ENCODE measurements at places on chromosomes 4 and X.

DNA sequence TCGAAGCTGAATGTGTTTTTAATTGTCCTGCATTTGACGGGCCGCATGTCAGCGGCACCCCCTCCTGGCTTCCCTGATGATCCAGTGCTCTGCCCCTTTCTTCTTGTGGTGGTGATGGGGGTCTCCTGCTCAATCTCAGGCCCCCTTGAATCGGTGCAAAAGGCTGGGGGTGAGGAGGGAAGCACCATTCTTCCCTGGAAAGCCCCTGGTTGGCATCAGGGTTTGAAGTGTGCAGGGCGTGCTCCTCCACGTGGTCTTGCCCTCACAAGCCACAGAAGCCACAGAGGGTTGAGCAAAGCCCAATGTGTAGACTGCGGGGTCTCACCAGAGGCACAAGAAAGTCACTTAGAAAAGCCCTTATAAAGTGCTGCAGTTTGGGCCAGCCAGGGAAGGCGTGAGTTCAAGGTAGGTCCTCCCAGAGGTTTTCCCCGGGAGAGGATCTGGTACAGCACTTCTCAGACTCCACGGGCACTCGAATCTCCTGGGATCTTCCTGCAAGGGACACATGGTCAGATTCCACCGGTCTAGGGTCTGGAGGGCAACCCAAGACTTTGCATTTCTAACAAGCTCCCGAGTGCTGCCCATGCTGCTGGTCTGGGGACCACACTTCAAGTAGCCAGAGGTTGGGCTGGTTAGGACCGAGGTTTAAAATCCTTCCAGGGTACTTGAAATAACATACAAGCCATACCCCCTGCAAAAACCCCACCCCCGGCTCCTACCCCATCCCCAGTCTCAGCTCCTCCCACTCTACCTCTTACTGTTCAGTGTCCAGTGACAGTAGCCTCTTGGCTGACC lies 35.1 kb downstream of the PSAPL1 start:
- DNase-seq: no peak

- no peak for DNase-seq
Observed at GRCh38 chrX:413322-414201, 26.9 kb upstream of the PPP2R3B start.

- DNase-seq: no peak
Observed at GRCh38 chrX:153782313-153782712, 1.5 kb downstream of the SRPK3 start.

DNA sequence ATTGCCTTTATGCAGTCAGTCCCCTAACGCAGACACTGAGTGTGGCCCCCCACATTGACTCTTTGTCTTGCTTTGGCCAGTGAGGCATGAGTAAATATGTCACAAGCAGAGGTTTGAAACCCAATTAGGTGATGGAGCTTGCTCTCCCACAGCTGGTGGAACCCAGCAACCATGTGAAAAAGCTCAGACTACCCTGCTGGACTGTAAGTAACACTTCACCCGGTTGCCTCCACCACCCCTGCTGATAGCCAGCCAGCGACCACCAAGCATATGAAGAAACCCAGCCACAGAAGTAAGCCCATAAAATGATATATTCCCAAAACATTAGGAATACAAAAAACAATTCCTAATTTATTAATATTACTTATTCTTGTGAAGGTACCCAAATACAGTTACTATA lies 21.6 kb upstream of the PDCL2 start:
- DNase-seq: no peak

GRCh38 chr4:53583513-53583912 lies 7.8 kb downstream of the LNX1 start:
- no peak for DNase-seq

DNA sequence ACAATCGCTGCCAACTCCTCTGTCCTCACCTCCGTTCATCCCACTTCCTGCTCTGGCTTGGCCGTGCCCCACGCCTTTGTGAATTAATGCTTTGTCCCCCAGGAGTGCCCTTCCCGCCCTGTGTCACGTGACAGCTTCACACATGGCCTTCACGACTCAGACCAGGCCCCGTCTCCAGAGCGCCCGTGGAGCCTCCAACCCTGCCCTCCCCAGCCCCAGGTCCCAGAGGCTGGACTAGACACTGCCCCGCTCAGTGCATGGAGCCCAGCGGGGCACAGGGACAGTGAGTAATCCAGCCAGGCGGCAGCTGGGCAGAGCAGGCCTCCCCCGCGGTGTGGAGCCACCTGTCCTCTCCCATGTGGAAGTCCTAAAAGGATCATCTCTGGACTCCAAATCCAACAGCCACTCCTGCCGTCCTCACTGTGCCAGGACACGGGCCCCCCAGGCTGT lies 7.4 kb downstream of the ADRA2C start:
- DNase-seq: no peak

DNA sequence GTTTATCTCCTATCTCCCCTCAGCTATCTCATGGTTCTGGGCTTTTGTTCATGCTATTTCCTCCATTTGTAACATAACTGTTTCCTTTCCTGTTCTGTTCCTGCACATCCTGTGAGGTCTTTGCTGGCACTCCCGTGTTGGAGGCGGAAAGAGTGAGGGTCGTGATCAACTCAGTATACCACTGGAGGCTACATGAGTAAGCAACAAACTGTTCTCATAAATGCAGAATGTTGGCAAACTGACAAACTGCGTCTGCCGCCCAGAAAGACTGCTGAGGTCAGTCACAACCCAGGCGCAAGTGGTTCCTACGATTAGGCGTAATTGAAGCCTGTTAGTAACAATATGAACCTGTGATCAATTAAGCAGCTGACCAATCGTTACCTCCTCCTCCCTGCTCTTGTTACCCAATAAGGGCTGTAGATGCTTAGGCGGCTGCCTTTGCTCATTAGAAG lies 48.8 kb downstream of the C4orf33 start:
- no peak for DNase-seq

DNA sequence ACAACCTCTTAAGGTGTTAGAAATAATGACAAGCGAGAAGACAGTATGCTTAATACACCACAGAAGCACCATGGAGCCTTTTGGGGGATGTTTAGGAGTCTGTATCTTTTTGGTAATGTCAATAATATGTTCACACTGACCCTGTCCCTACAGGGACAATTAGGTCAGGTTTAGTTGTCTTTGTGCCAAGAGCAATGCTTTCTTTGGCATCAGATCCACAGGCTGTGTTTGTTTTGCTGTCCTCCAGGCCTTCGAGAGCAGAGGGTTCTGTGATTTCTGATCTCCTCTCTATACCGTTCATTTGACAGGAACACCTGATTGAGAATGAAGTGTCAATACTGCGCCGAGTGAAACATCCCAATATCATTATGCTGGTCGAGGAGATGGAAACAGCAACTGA lies 153.8 kb downstream of the DCLK2 start:
- DNase-seq: no peak

- no peak for DNase-seq
Observed at GRCh38 chrX:54921427-54922021, 900 bp downstream of the TRO start.

DNA sequence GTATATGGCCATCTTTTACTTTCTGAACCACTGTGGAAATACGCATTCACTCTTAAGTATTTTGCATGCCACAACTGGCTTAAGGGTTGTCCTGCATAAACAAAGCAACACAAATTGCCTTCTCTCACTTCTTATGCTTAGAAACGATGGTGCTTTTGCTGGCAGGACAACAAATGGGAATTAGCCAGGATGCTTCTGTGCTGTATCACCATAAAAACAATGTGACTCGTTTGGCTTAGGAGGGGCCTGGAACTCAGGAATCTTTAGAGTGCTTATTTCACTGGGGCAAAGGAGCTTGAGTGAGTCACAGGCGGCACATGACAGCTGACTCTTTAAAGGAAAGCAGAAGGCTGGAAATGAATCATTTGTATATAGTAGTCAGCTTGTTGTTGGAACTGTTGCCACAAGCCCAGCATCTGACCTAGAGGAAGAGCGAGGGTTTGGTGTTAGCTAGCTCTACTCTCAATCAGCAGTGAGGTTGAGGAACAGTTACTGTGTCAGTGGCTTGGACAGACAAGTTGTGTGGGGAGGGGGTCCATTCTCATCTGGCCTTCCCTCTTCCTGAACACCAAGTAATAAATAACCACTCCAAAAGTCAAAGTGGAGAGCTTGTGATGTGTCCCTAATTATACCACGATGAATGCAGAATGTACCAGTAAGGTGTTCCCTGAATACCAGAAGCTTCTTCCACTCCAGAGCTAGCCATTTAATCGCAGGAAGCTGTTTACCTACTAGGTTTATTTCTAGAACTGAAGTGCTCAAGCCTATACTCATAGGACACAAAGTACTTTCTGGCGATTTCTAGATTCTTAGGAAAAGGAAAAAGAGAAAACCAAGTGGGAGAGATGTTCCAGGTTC lies 293.1 kb downstream of the CAMK2D start:
- DNase-seq: peak; percentile 10

DNA sequence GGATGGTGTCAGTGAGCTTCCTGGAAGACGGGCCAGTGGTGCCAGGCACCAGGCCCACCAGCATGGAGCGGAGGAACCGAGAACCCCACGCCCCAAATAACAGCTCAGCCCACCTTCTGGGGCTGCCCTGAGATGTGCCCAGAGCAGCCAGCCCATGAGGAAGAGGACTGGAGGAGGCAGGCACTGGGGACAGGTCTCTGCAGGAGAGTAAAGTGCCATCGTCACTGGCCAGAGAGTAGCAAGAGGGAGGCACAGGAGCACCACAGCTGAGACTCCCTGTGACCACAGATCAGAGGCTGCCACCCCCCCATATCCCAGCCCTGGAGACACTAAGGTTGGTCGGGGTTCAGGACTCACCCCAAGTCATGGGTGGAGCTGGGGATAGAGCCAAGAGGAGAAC lies 63.0 kb downstream of the PPP2R2C start:
- DNase-seq: no peak

DNA sequence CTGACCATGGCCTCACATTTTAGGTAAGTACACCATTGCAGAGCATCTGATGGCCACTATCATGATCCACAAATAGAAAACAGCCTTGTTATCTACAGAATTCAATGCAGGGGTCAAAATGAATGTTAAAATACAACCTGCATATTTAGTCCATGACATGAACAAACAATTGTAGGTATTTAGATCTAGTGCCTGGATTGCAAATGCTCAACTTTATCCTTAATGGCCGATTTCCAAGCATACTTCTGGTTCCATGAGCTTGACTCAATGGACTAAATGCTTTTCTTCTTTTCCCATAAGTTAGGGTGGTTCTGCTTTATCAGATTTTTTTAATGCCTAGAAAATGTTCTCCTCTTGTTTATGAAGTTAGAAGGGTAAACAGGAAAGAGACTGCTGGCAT lies 139.2 kb upstream of the TTC29 start:
- DNase-seq: no peak

DNA sequence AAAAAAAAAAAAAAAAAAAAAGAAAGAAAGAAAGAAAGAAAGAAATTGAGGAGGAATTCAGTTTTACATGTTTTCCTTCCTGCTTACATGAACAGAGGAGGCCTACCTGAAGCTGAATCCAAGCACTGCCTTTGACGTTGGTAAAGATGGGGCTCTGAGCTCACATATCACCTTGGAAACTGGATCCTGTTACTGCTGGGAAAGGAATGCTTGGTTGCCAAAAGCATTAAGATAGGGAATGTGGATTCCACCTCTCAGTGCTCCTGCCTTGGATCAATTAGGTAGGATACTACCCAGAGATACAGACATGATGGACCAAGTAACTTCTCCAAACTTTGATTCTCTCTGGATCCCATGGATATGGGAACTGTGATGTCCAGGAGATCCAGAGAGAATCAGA lies 50.6 kb downstream of the NHS start:
- DNase-seq: no peak

GRCh38 chrX:49077941-49078340 lies 1.7 kb downstream of the WDR45 start:
- no peak for DNase-seq

DNA sequence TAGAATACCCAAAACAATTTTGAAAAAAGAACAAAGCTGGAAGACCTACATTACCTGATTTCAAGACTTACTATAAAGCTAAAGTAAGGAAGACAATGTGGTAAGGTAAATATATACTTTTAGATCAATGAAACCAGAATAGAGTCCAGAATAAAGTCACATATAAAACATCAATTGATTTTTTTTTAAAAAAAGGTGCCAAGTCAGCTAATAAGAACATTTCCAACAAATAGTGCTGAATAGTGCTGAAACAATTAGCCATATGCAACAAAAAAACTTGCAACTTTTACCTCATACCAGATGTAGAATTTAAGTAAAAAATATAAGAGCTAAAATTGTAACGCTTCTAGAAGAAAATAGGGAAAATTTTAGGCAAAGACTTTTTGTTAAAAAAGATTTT lies 73.0 kb upstream of the PDHA1 start:
- no peak for DNase-seq

- no peak for DNase-seq
Observed at GRCh38 chr4:142406917-142407501, 439.1 kb downstream of the INPP4B start.

DNA sequence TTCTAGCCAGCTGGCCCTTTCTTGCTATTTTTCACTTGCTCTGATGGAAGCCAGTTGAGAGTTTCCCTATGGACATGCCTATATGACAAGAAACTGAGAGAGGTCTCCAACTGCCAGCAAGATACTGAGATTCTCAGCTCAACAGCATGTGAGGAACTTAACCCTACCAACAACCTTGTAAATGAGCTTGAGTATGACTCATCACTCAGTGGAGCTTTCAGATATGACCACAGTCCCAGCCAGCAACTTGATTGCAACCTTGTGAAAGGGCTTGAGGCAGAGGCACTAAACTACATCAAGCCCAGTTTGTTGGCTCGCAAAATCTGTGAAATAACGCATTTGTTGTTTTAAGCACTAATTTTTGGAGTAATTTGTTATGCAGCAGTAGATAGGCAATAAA lies 175.8 kb downstream of the COMMD8 start:
- no peak for DNase-seq

DNA sequence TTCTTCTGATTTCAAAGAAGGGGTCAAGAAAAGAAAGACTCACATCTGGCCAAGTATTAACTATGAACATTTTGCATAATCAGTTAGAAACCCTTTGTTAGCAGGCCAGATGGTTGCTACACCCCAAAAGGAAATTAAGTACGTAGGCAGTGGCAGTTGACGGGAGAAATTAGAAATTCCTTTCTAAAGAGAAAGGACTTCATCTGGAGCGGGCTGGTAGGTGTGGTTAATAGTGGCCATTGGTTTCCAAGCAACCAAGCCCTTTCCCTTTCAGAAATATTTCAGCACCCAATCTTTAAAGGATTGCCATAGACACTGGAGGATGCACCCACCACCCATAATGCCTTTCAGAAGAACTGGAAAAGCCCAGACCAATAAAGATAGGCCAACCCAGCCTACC lies 235.7 kb upstream of the LDB2 start:
- DNase-seq: no peak

DNA sequence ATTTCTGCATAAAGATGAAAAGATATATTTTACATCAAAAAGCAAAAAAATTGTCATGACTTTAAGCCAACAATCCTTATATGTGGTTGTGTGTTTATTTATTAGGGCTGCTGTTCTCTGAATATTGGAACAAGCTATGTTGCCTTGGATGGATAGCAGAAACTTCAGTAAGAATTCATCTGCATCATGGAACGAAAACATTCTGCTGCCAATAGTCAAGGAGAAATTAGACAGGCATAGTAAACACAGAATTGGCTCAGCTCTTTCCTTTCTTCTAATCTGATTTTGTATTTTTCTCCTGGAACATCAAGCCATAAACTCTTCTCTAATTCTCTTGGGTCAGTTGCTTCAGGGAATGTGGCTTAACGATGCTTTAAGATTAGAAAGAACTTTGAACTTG lies 1257.0 kb downstream of the NLGN4X start:
- DNase-seq: no peak
